ENCODE measurements at places on chromosomes 4 and X.

DNA sequence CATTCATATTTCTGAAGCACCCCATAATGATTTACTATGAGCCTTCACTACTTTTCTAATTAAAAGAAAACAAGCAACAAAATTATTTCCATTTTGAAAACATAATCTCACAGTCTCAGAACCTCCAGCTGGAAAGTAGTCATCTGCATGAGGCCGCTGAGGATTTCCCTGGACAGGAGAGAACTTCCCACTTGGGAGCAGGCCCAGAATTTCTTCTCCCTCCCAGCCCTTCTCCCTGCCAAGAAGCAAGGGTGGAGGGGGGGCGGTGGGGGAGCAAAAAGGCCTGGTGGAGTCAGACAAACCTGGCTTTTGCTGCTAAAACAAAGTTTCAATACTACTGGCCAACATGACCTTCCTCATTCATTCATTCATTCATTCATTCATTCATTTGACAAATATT lies 167.3 kb downstream of the PJA1 start:
- no peak for DNase-seq

GRCh38 chr4:137967480-137968190 lies 274.5 kb downstream of the SLC7A11 start:
- DNase-seq = no peak

- DNase-seq = no peak
These were observed 219.0 kb downstream of the PALLD start for GRCh38 chr4:168715896-168716295.

DNA sequence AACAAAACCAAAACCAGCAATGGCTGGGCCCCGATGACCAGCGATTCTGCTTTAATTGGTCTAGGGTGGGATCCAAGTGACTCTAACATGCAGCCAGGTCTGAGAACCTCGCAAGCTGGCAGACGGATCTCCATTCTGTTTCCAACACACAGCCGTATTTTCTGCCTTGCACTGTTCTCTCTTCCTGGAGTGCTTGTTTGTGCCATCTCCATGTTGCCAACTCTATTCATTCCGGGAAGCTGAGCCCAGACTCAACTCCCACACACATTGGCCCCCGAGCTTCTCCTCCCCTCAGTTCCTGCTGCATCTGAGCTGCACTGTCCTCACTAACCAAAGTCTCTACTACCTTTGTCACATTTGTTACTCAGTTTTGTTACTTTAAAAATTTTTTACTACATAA lies 35.6 kb downstream of the GEMIN8 start:
- no peak for DNase-seq

DNA sequence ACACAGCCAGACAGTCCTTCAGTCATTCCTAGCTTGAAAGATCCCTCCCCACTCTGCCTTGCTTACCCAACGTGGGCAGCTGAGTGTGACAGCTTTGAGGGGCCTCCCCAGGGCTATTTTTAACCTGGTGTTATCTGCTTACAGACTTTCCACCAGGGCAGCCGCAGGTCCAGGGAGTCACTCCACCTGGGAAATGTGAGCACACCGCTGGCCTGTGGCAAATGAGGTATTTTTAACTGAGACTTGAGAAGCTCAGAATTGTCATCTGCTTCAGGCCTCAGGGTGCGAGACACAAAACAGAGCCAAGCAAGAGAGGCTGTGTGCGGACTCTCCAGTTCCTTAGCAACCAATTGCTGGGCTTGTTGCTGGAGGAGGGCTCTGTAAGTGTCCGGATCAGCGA lies 13.0 kb downstream of the CORIN start:
- no peak for DNase-seq

Data from kidney capillary endothelial cell (primary cell).